H4 (cell line): ENCODE measurements at places on chromosomes 6 and 20. TPM values are rescaled to one million over a fixed set of nuclear protein-coding genes. Genes with fewer than 3 reads are reported as not detected.

DNA sequence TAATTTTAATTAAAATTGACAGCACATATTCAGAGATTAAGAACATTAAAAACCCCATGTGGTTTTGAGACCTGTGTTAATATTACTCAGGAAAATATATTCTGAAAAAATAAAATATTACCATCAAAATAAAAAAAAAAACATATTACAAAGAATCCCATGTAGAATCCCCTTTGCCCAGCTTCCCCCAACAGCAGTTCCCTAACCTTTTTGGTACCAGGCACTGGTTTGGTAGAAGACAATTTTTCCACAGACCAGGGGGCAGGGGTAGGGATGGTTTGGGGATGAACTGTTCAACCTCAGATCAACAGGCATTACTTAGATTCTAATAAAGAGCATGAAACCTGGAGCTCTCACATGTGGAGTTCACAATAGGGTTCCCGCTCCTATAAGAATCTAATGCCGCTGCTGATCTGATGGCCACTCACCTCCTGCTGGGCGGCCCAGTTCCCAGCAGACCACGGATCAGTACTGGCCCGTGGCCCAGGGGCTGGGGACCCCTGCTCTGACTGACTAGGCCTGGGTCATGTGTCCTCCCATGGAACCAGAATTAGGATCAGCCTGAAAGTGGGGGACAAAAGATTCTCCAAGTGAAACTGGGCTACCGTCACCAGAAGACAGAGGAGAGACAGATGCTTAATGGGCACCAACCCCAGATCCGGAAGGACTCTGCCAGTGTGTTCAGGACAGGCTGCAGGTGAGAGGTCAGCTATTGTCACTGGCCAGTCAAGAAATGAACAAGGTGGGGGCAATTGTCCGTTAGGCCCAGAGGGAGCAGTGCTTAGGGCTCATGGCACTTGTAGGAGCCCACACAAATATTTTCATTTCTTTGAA, 235.5 kb downstream of the PREX1 start:
- DNase-seq = no peak

DNA sequence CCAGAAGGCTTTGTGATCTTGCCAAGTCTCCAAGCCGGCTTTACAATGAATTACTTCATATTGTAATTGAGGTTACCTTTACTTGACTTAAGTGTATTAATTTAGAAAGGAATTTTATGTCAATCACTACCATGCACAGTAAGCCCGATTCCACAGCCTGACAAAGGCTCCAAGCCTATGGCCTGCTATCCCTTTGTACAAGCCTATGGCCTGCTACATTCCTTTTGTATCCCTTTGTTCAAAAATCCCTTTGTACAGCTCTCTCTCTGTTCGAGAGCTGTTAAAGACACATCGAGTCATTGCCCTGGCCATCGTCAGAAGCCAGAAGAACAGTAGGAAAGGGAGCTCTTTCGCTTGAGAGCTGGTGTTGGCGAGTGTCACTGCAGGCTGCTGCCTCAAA, 2.7 kb upstream of the EDN3 start:
- DNase-seq = no peak

GRCh38 chr6:119065382-119065781, 13.1 kb downstream of the FAM184A start:
- DNase-seq = no peak

The DEK gene
- 123 and 141 TPM in 2 replicates for total RNA-seq

The ALDH8A1 gene
- not detected in 2 replicates for total RNA-seq

GRCh38 chr20:19275038-19275629, 62.7 kb downstream of the SLC24A3 start:
- no peak for DNase-seq

GRCh38 chr6:111171577-111172400, 84.5 kb downstream of the SLC16A10 start:
- DNase-seq = no peak
